ENCODE measurements at places on chromosomes 4 and X.

GRCh38 chr4:10079912-10080588 lies 36.5 kb downstream of the WDR1 start:
- DNase-seq, result no peak

- no peak for DNase-seq
These were observed 47.5 kb downstream of the CENPE start for GRCh38 chr4:103150677-103151076.

- DNase-seq, result no peak
These were observed 18.7 kb downstream of the RBBP7 start for GRCh38 chrX:16851421-16851820.

DNA sequence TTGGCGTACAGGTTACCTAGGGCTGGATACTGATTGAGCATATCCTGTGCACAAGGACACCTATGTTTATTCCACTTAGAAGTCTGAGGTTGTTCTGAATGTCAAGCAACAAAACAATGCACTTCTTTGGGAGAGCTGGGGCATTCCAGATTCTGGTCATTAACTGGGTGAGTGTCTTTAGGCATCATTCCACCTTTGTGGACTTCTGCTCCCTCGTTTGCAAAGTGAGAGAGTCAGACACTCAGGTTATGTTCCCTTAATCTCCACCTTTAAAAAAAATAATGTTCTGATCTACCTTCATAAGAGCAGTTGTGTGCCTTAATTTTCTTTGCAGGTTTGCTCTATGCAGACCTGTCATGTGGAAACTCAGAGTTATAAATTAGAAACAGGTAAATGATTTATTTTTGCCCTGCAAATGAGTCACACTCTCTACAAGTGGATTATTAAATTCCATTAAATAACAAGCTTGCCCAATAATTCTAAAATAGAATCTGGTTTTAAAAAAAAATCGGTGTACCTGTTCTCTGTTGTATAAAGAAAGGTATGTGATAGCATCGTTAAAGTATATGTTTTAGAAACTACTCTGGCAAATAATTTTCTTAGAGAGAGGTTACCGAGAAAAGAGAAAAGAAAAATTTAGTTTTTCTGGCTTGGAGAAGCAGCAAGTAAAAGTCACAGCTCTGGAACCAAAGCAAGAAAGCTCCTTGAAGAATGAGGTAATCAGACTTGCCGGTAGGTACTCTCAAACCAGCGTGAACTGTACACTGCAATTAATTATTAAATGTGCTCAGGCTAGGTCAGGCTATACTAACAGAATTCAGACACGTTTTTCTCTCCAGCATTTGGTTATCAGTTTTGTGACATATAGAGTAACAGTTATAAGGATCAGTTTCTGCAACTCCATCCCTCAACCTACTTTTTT lies 93.2 kb downstream of the SORBS2 start:
- no peak for DNase-seq

- DNase-seq, result no peak
These were observed 34.3 kb downstream of the SHROOM4 start for GRCh38 chrX:50779694-50780093.

- no peak for DNase-seq
These were observed 47.0 kb upstream of the FAT1 start for GRCh38 chr4:186770481-186771175.

GRCh38 chrX:118742176-118742575 lies 14.8 kb downstream of the IL13RA1 start:
- no peak for DNase-seq

- no peak for DNase-seq
These were observed 129.1 kb upstream of the PACRGL start for GRCh38 chr4:20570981-20571715.

DNA sequence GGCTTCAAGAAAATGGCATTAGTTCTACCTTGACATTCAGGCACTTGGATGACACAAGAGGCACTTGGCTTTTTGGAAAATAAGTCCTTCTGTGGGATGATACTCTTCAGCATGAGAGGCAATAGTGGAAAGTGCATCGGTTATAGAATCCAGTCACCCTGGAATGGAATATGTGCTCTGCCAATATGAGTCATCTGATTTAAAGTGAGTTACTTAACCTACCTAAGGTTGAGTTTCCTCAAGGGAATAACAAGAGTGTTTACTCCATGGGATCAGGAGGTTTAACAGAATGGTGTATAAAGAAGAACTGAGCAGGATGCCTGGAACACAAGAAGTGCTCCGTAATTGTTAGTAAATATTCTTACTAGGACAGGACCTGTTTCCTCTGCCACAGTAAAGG lies 10.7 kb downstream of the SLC39A8 start:
- no peak for DNase-seq

GRCh38 chr4:124265701-124266100 lies 446.8 kb downstream of the ANKRD50 start:
- no peak for DNase-seq

- no peak for DNase-seq
These were observed 14.3 kb upstream of the GABRB1 start for GRCh38 chr4:47017081-47017480.

DNA sequence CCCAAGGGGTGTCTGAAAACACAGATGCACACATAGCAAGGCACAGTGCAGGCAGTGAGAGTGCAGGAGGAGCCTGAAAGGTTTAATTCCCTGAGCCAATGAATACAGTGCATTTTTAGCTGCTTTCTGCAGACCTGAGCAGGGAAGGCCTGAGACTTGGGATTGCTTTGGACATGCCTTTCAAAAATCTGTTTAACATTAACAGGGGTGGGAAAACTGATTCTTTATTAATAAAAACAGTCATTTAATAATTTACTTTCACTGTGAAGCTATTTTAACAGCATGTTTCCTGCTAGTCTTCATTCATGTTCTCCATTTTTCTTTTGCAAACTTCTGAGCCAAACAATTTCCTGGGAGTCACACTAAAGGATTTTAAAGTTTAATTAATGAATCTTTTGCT lies 488.1 kb downstream of the SMARCA1 start:
- no peak for DNase-seq

DNA sequence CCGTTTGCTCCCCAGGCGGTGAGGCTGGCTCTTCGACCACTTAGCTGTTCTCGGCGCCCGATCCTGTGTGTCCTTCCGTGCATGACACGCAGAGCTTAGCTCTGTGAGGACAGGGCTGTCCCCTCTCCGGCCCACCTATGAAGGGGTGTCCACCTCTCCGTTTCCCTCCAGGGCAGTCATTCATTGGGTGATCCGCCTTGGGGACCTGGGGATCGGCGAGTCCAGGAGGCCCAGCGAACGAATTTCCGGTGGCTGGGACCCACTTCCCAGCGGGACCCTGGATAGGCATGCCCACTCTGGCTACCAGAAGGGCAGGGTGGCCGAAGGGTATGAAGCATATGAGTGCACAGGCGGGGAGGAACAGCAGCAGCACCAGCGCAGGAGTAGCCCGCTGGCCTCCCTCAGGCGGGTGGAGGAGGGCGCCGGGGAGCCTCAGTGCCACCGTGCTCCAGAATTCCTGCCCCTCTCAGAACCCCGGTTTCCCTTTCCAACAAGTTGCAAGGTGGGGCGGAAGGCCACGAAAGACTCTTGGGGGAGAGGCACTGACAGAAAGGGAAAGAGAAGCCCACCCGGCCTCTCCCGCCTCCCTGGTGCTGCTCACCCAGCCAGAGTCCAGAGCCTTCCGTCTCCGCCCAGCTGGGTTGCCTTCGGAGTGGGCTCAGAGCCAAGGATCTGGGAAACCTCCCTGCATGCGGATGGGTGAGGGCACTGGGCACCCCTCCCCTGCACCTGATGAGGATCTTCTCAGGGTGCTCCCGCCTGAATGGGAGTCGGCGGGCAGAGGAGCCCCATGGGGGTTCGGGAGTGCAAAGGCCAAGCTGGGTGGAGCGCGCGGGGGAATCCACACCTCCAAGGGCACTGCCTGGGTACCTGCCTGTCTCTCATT lies 8.6 kb downstream of the HMX1 start:
- DNase-seq, result no peak

- no peak for DNase-seq
These were observed 1956.7 kb downstream of the C4orf33 start for GRCh38 chr4:131052646-131053045.

DNA sequence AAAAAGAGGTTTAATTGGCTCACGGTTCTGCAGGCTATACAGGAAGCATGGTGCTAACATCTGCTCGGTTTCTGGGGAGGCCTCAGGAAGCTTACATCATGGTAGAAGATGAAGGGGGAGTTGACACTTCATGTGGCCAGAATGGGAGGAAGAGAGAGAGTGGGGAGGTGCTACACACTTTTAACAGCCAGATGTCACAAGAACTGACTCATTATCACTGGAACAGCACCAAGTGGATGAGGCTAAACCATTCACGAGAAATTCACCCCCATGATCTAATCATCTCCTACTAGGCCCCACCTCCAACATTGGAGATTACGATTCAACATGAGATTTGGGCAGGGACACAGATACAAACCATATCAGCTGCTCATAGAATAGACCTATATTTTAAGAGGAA lies 255.8 kb downstream of the OPHN1 start:
- DNase-seq, result no peak

DNA sequence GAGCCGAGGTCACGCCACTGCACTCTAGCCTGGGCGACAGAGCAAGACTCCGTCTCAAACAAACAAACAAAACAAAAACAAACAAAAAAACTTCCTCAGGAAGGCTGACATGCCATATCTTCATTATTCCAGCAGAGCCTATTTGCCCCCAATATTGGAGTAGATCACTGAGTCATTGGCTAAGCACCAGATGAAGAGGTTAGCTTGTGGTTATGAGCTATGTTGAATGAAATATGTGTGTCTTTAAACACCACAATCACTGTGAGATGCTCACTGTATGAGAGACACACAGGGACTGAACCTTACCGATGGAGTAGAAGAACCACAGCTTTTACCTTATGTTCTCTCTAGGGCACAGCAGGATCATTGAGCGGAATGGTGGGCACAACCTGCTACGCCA lies 122.1 kb upstream of the EOLA2 start:
- DNase-seq, result no peak

- DNase-seq, result no peak
These were observed 79.5 kb downstream of the MAGEB5 start for GRCh38 chrX:26295425-26295824.

DNA sequence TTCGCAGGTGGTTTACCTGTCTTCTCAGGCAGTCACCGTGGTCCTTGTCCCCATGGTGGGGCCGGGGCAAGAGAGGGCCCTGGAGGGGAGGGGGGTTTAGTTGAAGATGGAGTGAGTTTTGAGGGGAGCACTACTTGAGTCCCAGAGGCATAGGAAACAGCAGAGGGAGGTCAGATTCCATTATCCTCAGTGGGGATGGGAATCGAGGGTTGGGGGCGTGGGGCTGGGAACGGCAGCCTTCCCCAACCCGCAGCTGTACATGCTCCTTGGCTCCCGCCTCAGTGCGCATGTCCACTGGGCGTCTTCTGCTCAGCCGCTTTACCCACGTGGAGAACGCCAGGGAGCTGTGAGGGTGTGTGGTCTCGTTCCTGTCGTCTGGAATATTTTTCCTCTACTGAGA lies at the start of gene GAGE10:
Gene GAGE10 (plus strand): TSS at position 301 of the 400 bp plus-strand sequence. CDS start 1,214 bp downstream, outside the sequence.
- no peak for DNase-seq

GRCh38 chr4:109914322-109914721 lies 1.6 kb downstream of the EGF start:
- no peak for DNase-seq

DNA sequence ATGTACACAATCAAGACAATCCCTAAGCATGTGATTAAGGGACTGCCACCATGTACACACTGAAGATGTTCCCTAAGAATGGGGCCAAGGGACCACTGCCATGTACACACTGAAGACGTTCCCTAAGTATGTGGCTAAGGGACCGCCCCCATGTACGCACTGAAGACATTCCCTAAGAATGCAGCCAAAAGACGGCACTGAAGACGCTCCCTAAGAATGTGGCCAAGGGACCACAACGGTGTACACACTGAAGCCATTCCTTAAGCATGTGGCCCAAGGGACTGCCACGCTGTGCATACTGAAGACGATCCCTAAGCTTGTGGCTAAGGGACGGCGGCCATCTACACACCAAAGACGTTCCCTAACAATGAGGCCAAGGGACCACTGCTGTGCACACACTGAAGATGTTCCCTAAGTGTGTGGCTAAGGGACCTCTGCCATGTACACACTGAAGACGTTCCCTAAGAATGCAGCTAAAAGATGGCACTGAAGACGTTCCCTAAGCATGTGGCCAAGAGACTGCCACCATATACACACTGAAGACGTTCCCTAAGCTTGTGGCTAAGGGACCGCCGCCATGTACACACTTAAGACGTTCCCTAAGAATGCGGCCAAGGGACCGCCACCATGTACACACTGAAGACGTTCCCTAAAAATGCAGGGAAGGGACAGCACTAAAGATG lies 26.4 kb downstream of the DHRSX start:
- DNase-seq, result no peak

DNA sequence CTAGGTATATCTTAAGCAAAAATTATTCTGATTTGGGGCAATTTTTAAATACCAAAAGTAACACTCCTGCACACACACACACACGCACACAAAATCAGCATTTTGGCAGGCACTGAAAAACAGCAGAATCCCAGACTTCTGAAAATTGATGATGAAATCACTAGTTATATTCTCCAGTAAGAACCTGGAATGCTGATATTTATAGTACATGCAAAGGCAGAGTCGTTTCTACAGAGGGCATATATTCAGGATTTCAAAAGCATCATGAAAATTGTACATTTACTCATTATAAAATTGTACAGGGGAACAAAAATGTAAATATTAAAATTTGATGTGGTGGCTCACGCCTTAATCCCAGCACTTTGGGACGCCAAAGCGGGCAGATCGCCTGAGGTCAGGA lies 352.5 kb upstream of the PITX2 start:
- no peak for DNase-seq

- no peak for DNase-seq
These were observed 43.7 kb downstream of the SULT1E1 start for GRCh38 chr4:69816236-69816635.

GRCh38 chr4:140809676-140810075 lies 53.5 kb upstream of the TBC1D9 start:
- DNase-seq, result no peak

GRCh38 chrX:43469391-43470054 lies 186.6 kb upstream of the MAOA start:
- no peak for DNase-seq

DNA sequence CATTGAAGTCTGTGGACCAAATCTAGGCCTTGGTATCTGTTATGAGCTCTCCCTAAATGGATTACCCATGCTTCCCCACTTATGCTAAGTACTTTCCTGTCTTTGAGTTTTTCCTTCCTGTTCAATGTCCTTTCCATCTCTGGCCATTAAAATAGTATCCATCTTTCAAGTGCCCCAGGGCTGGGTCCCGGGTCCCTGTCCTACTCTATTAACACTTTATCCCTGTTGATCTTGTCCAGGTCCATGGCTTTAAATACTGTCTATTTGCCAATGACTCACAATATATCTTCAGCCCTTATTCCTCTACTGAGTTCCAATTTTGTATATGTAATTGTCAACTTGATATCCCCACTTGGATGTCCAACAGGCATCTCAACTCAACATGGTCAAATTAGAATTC lies 17.7 kb upstream of the RPS6KA3 start:
- no peak for DNase-seq

All from T1000 (cell line).